ENCODE measurements at places on chromosomes 1 and 21.

DNA sequence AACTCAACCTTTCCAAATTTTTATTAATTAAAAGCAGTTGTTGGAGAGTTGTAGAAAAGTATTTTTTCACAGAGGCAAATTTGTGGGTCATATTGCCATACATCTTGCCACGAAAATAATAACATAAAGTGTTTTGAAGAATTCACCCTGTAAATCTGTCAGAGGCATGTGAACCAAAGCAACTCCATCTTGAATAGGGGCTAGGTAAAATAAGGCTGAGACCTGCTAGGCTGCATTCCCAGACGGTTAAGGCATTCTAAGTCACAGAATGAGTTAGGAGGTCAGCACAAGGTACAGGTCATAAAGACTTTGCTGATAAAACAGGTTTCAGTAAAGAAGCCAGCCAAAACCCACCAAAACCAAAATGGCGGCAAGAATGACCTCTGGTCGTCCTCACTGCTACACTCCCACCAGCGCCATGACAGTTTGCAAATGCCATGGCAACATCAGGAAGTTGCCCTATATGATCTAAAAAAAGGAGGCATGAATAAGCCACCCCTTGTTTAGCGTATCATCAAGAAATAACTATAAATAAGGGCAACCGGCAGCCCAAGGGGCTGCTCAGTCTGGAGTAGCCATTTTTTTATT lies 4.4 kb upstream of the CNN3 start:
- DNase-seq, result no peak

DNA sequence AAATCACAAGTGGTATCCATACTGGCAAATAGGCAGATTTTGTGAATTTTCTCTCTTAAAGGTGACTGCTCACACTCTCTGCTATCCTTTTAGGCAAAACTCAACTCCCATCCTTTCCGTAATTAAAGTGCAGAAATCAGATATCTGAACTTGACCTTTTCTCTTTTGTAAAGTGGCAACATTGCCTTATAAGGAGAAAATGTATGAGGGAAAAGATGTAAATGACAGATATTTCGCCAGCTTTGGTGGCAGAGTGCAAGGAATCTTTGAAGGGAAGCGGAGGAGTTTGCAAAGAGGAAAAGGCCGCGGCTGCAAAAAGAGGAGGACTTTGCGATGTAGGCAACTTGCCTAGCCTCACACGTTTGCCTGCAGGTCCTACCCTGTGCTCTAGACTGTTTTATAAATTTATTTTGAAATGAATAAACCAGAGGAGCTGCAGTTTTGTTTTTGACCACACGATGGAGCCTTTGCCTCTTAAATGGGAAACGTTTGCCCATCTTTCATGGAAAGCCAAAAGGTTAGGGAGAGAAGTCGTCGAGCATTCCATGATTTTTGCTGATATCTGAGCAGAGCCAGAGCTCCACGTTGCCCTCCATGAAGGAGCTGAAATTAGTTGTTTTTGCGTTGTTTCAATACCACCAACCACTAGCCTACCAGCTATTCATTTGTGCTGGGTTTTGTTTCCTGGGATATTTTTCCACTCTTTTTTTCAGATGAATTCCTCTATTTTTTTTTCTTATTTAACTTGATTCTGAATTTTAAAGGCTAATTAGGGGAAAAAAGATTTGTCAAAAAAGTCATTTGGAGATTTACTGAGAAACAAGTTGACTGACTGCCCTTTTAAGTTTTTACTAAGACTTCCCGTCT lies 242.3 kb downstream of the LMX1A start:
- no peak for DNase-seq

DNA sequence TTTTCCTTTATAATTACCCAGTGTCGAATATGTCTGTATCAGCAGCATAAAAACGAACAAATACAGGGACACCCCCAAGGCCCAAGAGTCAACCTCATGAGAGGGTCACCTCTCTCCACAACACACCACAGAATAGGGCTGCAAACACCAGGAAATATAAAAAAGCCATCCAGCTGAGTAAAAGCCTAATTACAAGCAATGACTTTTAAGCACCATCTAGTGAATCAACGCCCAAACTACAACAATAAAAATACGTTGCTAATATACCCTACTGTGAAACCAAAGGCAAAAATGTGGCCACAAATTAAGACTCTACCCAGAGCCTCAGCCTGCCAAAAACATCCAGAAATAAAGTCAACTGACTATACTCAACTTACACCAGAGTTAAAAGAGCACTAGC lies 817.9 kb upstream of the NEGR1 start:
- no peak for DNase-seq

DNA sequence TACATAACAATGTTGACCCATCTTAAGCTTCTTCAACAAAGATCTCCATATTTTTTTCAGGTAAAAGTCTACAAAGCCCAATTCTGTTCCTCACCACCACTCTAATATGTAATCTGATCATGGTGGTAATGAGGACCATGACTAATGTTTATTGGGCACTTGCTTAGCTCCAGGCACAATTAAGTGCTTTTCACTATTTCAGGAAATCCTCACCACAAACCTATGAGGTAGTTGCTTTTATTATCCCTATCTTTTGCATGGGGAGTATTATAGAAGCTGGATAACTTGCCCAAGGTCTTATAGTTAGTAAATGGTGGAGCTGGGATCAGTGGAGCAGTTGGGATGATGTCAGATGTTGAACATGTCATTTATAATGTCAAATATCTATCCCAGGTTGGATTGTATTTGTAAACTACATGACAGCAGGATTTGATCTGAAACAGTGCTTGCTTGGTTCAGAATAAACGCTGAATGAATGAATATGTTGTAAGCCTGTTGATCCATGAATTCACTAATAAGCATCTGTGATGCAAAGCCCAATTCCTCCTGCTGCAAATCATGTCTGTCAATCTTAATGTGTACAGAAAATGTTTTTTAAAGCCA lies 283.3 kb upstream of the ST6GALNAC5 start:
- DNase-seq, result no peak

DNA sequence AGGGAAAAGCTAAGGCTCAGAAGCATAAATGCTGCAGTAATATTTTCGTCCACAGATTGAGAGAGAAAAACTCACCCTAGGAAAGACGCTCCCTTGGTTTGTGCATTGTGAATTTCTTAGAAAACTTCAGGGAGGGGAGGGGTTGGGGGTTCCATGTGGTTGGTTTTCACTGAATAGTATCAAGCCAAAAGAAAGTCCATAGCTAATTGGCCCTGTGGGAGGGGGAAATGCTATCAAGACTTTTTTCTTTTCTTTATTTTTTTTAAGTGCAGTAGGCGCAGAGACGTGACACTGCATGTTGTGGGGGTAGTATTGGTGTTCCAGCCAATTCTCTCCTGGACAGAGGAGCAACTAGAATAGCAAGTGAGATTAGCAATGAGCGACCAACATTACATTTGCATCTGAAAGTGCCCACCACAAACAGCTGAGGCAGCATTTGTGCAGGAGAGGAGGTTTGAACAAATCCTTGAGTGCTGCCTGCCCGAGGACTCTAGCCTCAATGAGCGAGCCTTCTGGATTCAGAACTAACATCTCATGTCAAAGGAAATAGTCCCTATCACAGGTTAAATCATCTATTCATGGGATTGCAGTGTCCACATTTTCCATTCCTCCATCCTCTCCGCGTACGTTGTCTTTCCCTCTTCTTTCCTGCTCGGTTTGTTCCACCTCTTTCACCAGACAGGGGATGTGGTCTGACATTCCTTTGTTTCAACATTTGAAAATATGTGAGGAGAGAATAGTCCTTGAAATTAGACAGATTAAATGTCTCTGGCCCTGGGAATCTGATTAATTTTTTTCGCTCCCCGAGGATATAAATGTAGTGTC lies 118.0 kb upstream of the MARK1 start:
- DNase-seq, result no peak

GRCh38 chr1:211236633-211237320 lies 22.4 kb upstream of the RCOR3 start:
- no peak for DNase-seq

- DNase-seq, result no peak
Observed at GRCh38 chr21:41183575-41183974, 15.6 kb downstream of the BACE2 start.

DNA sequence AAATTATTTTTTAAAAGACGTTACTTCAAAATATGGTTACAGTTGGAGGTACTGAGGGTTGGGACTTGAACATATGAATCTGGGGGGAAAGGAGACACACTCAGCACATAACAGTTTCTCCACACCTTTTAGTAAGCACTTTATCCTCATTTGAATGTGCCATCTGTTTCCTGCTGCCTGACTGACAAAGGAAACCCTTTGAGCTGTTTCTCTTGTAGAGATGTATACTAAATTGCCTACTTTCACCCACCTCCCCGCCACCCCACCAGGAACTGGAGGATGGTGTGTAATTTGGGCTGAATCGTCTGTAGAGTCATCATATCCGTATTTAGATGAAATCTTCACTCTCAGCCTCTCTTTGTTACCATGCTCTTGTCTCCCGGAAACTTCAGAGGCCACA lies 108.1 kb downstream of the KAZN start:
- no peak for DNase-seq

- no peak for DNase-seq
Observed at GRCh38 chr1:230575886-230576500, 66.3 kb upstream of the COG2 start.

- DNase-seq, result no peak
Observed at GRCh38 chr1:56578138-56578962, 1.0 kb downstream of the PLPP3 start.

DNA sequence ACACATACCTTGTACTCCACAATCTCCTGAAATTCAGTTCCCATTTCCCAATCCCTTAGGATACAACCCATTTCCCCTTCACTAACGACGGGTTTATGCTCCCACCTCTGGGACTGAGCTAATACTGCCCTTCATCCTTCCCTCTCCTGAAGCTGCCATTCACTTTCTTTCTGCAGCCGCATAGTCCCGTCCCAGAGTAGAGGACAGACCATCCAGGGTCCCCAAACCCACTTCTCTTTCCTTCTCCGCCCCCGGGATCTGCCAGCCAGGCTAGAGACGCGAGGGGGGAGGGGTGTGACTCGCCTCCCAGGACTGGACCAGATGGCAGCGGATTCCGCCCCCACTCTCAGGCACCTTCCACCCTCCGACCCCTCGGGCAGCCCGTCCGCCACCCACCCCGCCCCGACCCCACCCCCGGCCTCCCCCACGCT lies 679 bp downstream of the ABL2 start:
- DNase-seq, result peak; percentile 6

DNA sequence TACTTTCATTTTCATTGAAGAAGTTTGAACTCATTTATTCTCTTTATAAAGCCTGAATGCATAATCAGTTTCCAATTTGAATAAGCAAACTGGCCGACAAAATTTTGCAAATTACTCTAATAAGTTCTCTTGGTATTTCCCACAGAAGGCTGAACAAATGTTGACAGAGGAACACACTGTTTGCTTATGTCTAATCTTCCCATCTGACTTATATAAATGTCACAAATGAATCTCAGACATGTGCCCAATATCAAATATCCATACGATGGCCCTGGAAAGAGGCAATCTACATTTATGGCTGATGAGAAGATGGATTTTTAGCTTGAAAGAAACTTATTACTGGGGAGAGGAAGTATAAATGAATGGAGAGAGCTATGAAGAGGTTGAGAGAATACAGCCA lies 380.6 kb upstream of the ZRANB2 start:
- DNase-seq, result no peak

DNA sequence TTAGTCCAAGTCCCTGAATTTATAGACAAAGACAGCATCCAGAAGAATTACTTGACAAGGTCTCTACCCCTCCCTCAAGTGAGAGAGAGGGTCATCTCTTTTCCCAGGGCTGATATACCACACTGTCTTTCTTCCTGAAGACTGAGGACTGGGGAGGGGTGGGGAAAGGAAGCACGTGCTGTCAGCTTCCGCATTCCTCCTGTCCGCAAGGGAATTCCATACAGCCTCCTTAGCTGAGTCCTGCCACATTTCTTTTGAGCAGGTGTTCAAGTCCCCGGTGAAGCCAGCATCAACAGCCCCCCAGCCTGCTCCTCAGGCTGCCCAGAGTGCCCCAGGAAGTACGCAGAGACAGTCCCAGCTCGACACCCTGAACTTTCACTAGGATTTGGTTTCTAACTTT lies 34.2 kb downstream of the PCAT6 start:
- no peak for DNase-seq

DNA sequence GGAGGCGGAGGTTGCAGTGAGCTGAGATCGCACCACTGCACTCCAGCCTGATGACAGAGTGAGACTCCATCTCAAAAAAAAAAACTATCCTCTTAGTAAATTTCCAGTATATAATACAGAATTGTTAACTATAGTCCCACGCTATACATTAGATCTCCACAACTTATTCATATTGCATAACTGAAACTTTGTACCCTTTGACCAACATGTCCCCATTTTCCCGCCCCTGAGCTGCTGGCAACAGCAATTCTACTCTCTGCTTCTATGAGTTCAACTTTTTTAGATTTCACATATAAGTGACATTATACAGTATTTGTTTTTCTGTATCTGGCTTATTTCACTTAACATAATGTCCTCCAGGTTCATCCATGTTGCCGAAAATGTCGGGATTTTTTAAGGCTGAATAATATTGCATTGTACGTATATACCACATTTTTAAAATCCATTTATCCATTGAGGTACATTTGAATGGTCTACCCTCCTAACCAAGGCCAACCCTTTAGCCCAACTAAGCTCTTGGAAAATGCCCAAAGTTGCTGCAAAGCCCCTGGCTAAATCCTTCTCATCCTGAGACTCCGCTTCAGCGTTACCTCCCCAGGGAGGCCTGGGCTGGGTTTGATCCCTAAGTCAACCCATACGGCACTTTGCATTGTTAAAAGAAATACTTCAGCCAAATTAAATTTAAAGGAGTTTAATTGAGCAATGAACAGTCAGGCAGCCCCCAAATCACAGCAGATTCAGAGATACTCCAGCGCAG lies 34.2 kb downstream of the NEK2 start:
- DNase-seq, result no peak

Measured in activated gamma-delta T cell treated with Interleukin-2 at 50 U/mL for 16 hours (primary cell).